ENCODE measurements at places on chromosomes 12 and 14.

GRCh38 chr14:54785136-54785777 is 117.4 kb downstream of the GCH1 start:
- DNase-seq: no peak

- DNase-seq: no peak
Measured at GRCh38 chr12:66388517-66388916, 86.2 kb downstream of the HELB start.

- no peak for DNase-seq
Measured at GRCh38 chr12:75816897-75817296, 214.7 kb downstream of the PHLDA1 start.

- DNase-seq: no peak
Measured at GRCh38 chr14:88185843-88186242, 137.2 kb downstream of the KCNK10 start.

GRCh38 chr14:73264080-73264884 is 27.0 kb downstream of the PAPLN start:
- no peak for DNase-seq

- DNase-seq: no peak
Measured at GRCh38 chr12:130164936-130165335, 2.7 kb downstream of the FZD10 start.

- DNase-seq: no peak
Measured at GRCh38 chr12:107931761-107932160, 157.3 kb downstream of the ASCL4 start.

DNA sequence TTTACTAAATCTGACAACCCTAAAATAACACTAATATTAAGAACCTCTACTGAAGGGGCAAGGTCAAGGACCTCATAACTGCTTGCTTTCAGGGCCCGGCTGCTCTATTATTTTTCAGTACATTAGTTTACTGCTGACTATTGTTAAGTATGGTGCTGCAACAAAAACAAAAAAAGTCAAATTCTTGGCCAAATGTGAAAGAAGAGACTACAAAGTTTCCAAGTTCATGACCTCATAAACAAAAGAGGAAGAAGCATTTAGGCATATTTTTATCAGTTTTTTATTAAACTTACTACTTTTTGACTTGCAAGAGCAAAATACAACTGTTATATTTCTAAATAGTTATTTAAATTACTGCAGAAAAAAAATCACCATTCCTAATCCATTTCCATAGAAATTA is 109.8 kb upstream of the GPHB5 start:
- no peak for DNase-seq

- no peak for DNase-seq
Measured at GRCh38 chr14:55190906-55191202, 531 bp downstream of the DLGAP5 start.

GRCh38 chr12:79373896-79374499 is 316.8 kb downstream of the PAWR start:
- no peak for DNase-seq

- DNase-seq: no peak
Measured at GRCh38 chr12:93736640-93737178, 59.5 kb downstream of the CRADD start.

- no peak for DNase-seq
Measured at GRCh38 chr14:68173227-68173972, 353.8 kb downstream of the RAD51B start.

- peak; percentile 91 for DNase-seq
Measured at GRCh38 chr14:20662968-20663732, 21.2 kb upstream of the RNASE4 start.

DNA sequence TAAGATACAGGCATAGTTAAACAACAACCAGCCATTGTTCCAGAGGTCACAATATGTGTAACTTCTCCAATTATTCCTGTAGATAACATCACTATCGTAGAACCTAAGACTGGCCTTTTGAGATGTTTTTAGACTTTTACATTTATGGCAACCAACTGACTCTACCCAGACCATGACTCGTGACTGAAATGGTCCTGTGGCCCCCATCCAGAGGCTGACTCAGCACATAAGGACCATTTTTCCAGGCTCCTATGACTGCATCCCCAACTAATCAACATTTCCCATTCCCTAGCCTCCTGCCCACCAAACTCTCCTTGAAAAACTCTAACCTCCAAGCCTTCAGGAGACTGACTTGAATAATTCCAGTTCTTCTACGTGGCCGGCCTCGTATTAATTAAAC is 52.6 kb upstream of the NID2 start:
- no peak for DNase-seq

DNA sequence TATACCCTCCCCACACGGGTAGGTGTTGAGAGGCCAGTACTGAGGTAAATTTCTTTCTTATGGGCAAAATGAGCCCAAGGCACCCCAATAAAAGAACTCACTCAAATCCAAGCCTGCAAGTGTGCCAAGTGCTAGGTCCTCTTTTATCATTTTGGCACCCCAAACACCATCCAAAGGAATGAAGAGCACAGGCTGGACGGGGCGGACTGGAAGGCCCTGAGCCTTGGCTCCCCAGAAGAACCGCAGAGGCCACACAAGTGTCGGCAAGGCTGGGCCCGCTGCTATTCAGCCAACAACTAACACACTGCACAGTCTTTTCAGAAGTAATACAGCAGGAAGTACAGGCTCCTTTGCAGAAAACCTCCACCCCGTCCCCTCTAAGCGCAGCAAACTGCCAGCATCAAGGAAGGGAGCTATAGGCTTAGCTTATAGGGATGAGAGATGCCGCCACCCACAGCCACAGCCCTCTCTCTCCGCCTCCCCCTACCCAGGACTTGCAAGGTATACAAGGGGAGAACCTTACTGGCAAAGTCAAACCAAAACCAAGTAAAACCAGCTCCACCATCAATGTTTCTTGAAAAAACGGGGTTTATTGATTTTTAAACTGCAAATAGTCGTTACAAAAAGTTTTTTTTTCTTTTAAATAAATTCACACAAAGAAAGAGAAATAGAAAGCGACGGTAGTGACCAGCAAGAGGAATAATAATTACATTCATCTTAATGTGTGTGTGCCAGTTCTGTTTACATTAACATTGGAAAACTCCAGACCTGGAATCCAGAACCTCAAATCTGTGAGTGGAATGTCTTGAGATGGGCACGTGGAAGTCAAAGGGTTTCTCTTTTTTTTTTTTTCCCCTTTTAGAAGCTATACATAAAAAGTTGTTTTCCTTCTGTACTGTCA is 5.5 kb downstream of the ZFP36L1 start:
- peak; percentile 56 for DNase-seq

DNA sequence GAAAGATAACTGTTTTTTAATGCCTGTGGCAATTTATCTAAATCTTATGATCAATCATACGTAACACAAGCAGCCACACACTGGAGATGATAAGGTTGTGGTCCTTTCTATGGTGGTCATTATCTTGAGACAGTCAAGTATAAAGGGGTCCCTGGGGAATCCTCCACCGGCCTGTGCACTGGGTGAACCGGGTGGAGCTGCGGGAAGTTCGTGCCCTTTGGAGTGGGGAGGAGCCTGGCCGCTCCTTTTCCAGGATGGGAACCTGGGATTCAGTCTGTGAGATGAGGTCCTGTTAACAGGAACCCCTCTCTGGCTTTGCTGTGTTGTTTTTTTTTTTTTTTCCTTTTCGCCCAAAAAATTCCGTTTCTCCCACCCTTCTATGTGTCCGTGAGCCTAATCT is 167.5 kb upstream of the RPL10L start:
- no peak for DNase-seq

- DNase-seq: no peak
Measured at GRCh38 chr14:54614296-54614695, 47.4 kb downstream of the SAMD4A start.

GRCh38 chr12:126998747-126999285 is 1268.2 kb upstream of the TMEM132C start:
- DNase-seq: no peak

- no peak for DNase-seq
Measured at GRCh38 chr14:67417633-67418032, 5.7 kb upstream of the PLEK2 start.

GRCh38 chr14:50823762-50824636 is 7.0 kb downstream of the NIN start:
- no peak for DNase-seq

DNA sequence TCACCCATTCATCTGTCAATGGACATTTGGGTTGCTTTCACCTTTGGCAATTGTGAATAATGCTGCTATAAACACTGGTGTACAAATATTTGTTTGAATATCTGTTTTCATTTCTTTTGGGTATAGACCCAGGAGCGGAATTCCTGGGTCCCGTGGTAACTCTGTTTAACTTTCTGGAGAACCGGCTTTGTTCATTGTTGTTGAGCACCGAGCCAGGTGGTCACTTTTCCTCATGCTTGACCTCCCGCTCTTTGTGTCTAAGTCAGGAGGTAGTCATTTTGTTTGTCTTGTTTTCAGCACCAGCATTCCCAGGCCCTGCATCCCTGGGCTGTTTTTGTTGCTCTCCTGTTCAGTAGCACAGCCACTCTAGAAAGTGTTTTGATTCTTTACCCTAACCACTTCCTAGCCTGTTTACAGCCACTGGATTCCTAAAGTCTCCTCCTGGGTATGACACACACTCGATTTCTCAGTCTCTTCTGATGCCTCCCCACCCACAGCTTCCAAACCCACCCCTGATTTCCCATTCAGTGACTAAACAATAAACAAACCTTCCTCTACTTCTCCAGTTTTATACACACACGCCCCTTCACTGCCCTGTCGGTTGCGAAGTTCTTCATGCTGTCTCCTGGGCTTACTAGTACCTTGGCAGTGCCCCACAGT is 37.9 kb downstream of the B4GALNT3 start:
- DNase-seq: no peak

- DNase-seq: peak; percentile 100
Measured at GRCh38 chr14:100192672-100193416, 33.4 kb upstream of the DEGS2 start.

GRCh38 chr12:131035245-131035681 is 81.6 kb downstream of the ADGRD1 start:
- peak; percentile 4 for DNase-seq

- DNase-seq: peak; percentile 25
Measured at GRCh38 chr12:120674097-120674636, 12.8 kb upstream of the MLEC start.

DNA sequence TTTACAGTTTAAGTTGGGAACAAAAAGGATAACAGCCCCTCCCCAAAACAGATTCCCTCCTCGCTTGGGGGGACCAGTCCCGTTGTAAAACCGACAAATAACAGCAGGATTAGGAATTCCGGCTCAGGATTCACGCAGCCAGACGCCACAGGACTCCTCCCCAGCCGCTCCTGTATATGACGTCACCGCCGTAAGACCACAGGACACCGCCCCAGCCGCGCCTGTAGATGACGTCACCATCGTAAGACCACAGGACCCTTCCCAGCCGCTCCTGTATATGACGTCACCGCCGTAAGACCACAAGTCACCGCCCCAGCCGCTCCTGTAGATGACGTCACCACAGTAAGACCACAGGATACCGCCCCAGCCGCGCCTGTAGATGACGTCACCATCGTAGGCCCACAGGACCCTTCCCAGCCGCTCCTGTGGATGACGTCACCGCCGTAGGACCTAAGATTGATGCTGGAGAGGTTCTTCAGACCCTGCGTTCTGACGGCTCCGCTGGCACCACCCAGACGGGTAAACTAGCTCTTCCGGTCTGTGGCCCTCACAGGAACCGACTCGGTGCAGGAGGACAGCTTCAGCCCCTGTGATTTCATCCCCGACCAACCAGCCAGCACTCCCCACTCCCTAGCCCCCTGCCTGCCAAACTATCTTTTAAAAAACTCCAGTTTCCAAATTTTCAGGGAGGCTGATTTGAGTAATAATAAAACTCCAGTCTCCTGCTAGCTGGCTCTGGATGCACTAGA is 43.9 kb upstream of the FBRSL1 start:
- DNase-seq: peak; percentile 86

- no peak for DNase-seq
Measured at GRCh38 chr14:50389668-50390441, 6.8 kb downstream of the CDKL1 start.

- no peak for DNase-seq
Measured at GRCh38 chr12:124055066-124055465, 82.1 kb downstream of the ZNF664 start.

DNA sequence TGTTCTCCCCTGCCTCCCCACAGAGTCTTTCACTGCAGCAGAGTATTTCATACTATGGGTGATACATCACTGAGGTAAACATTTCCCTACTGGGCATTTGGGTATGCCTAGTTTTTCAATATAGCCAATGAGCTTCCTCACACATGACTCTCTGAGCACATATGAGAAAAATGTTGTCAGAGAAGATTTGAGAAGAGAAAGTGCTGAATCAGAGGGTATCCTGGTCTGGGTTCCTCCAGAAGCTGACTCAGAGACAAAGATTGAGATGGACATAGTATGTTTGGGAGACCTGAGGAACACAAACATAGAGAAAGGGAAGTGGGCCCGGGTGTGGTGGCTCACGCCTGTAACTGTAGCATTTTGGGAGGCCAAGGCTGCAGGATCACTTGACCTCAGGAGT is 12.6 kb downstream of the SLC8B1 start:
- DNase-seq: no peak

- DNase-seq: no peak
Measured at GRCh38 chr12:97375310-97375709, 87.3 kb upstream of the RMST start.

- peak; percentile 25 for DNase-seq
Measured at GRCh38 chr14:50560931-50561285, 963 bp downstream of the ATL1 start.
